ENCODE measurements at places on chromosomes 16 and 17.

DNA sequence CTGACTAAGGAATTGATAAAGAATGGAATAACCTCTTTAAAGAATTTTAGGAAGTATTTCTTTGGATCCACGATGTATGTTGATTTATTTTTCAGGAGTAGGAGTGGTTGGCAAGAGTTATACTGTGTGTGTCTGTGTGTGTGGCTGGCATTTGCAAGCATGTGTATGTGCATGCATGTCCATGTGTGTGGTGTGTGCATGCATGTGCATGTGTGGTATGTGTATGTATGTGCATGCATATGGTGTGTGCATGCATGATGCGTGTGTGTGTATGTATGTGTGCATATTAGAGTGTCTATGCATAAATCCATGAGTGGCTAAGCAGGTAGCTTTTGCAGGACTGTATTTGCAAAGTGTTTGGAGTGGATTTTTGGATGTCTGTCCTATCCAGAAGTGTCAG, 120.8 kb downstream of the HS3ST2 start:
- DNase-seq = no peak

GRCh38 chr16:31223044-31223443, 6.1 kb upstream of the PYDC1 start:
- no peak for DNase-seq

- no peak for DNase-seq
Measured at GRCh38 chr16:47905771-47906170, 250.0 kb downstream of the ABCC12 start.

- no peak for DNase-seq
Measured at GRCh38 chr17:80758481-80759376, 214.1 kb downstream of the RPTOR start.

DNA sequence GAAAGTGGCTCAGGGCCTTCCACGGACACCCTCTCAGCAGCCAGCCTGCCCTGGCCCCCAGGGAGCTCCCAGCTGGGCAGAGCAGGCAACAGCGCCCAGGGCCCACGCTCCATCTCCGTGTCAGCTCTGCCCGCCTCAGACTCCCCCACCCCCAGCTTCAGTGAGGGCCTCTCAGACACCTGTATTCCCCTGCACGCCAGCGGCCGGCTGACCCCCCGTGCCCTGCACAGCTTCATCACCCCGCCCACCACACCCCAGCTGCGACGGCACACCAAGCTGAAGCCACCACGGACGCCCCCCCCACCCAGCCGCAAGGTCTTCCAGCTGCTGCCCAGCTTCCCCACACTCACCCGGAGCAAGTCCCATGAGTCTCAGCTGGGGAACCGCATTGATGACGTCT, 48.3 kb upstream of the LGALS9 start:
- no peak for DNase-seq

- DNase-seq = no peak
Measured at GRCh38 chr17:62854098-62854680, 46.1 kb upstream of the MARCHF10 start.

GRCh38 chr16:79950932-79951719, 350.6 kb upstream of the MAF start:
- DNase-seq = no peak
